ENCODE measurements at places on chromosomes 16 and 17.

- no peak for DNase-seq
Measured at GRCh38 chr17:752620-753219, 656 bp upstream of the GEMIN4 start.

- DNase-seq: no peak
Measured at GRCh38 chr17:71613996-71614395, 506.8 kb upstream of the SOX9 start.

GRCh38 chr16:85554114-85554888 is 58.8 kb upstream of the GSE1 start:
- peak; percentile 38 for DNase-seq

DNA sequence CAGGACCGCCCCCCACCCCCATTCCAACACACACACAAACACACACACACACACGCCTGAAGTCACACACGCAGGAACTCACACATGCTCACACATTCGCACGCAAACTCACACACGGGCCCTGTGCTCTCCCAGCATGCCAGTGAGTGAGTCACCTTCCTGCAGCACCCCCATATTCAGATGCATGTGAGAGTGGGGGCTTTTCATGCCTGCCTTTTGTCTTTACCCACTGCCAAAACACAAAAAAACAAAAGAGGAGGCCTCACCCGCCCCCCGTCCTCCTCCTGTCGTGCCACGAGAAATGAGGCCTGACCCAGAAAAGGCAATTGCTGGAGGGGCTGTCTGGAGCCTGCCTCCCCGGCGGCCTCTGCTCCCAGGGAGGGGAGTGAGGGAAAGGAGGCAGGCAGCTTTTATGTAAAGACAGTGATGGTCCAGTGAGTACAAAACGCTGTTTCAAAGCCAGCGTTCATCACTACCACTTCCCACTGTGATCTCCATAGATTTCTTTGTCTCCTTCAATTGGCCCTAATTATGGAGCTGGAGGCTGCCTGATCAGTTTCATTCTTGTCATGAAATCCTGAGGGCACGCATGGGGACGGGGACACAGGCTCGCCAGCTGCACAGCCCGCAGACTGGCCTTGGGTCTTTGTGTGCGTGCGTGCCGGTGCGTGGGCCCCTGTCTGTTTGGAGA is 29.5 kb upstream of the GSE1 start:
- no peak for DNase-seq

DNA sequence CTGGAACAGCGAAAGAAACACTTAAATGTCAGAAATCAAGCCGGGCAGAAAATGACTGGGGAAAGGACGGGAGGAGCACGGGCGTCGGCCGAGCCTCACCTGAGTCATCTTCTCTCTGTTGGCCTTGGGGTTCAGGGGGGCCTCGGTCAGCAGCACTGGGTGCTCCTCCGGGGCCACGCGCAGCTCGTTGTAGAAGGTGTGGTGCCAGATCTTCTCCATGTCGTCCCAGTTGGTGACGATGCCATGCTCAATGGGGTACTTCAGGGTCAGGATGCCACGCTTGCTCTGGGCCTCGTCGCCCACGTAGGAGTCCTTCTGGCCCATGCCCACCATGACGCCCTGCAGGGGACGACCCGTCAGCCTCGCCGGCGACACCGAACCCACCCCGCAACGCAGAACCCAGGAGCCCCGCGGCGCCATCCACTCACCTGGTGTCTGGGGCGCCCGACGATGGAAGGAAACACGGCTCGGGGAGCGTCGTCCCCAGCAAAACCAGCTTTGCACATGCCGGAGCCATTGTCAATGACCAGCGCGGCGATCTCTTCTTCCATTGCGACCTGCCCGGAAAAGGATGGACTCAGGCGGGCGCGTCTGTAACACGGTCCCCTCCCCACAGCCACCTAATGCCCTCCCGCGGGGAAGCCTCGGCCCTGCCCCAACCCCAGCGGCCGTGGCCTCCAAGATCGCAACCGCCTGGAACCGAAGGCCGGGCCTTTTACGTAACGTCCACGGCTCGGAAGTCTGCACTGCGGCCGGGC is 616 bp downstream of the ACTG1 start:
- no peak for DNase-seq

DNA sequence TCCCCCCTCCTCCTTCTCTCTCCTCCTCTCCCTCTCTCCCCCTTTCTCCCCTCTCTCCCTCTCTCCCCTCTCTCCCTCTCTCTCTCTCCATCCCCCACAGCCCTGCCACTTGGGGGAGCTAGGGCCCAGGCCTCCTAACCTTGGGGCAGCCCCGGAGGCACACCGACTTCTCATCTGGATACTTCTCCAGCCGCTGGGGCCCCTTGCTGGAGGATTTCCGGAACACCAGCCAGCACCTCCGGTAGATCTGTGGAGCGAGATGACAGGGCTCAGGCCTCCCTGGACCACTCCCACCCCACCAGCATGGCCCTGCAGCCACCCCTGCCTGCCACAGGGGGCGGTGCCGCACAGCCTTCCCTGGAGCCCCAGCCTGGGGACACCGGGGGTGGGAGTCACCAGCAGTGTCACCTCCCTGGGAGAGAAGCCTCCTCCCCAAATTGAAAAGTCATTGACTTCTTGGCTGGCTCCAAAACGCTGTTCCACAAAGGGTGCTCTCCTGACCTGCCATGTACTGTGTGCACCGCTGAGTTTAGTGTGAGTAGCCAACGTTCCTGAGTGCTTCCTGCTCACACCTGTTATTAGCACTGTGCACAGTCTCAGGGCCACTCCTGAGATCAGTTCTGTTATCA is 10.5 kb downstream of the DOK4 start:
- DNase-seq: peak; percentile 44

- no peak for DNase-seq
Measured at GRCh38 chr17:36854982-36855381, 82.3 kb upstream of the LHX1 start.

DNA sequence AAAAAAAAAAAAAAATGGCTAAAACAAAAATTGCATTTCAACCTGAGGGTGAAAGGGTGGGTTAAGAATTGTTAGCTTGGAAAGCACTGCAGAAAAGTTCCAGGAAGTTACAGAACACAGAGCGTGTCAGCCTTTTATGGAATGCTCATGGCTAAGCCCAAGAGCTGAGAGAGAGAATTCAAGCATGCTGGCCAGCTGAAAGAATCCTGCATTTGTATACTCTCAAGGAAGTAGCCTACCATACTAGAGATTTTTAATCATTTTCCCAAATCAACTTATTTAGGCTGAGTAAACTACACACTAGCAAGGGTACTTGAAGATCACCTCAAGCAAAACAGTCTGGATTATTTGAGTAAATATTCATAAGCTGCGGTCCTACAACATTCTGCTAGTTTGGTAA is 153.9 kb downstream of the KCNJ2 start:
- no peak for DNase-seq

- no peak for DNase-seq
Measured at GRCh38 chr16:54996186-54996585, 65.5 kb downstream of the IRX5 start.

GRCh38 chr17:3754458-3755334 is 31.0 kb downstream of the HASPIN start:
- DNase-seq: peak; percentile 63

- DNase-seq: no peak
Measured at GRCh38 chr17:823501-823902, 41.3 kb downstream of the MRM3 start.

DNA sequence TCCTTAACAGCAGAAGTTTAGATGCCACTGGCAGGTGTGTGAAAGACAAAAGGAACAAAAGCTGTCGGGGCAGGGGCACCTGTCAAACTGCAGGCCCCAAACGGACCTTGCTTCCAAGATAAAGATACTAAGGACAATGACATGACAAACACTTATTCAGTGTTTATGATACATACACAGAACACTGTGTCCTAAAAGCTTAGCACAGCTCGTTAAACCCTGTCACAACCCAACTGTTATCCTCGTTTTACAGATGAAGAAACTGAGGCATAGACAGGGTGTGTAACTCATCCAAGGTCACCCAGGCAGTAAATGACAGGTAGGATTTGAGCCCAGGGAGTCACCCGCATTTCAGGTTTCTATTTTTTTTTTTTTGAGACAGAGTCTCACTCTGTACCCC is 9.6 kb downstream of the SDK2 start:
- DNase-seq: no peak

GRCh38 chr16:56426585-56426984 is 1.2 kb upstream of the AMFR start:
- DNase-seq: no peak

GRCh38 chr16:75075688-75076268 is 40.8 kb downstream of the LDHD start:
- no peak for DNase-seq

- DNase-seq: no peak
Measured at GRCh38 chr17:48071654-48072053, 23.5 kb downstream of the NFE2L1 start.

GRCh38 chr17:30005709-30006320 is 64.4 kb downstream of the EFCAB5 start:
- no peak for DNase-seq

DNA sequence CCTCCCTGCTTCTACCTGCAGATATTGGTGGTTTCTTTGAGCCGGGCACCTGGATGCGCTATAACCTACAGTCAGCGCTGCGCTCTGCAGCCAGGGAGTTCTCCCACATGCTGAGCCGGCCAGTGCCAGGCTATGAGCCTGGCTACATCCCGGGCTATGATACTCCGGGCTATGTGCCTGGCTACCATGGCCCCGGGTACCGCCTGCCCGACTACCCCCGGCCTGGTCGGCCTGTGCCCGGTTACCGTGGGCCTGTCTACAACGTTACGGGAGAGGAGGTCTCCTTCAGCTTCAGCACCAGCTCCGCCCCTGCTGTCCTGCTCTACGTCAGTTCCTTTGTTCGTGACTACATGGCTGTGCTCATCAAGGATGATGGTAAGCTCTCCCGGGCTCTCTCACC is 13.2 kb downstream of the CNTNAP1 start:
- DNase-seq: no peak

DNA sequence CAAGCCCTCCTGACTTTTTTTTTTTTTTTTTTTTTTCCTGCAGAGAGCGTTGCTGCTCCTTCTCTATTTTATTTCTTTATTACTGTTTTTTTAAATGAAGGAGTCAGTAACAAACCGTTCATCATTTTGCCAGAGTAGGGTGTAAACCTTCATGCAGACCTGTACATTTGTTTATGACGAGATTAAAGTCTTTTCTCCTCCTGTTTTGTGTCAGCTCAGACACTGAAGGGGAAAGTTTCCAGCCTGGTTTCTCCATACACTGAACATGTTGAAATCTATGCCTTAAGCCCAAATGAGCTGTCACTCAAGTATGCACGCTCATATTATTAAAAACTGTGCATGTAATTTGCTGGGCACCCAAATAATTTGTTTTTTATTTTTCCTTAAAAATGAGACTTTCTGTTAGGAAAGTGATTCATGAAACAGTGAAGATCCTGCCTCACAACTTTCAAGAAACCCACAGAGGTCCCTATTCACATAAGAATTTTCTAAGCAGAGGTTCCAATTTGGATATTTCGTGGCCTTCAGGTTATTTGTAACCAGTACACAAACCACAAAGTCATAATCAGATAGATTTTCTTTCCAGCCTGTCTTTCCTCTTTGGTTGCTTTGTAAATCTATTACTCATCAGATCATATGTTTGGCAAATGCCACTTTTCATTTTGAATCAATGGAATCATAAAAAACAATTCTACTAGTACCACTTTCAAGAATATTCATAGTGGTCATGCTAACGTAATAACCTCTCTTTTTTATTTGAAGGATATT is 700.3 kb downstream of the MAF start:
- no peak for DNase-seq

GRCh38 chr17:36000732-36001109 is 632 bp downstream of the CCL15 start:
- DNase-seq: no peak

- no peak for DNase-seq
Measured at GRCh38 chr17:49342575-49342936, 19.5 kb downstream of the ZNF652 start.

DNA sequence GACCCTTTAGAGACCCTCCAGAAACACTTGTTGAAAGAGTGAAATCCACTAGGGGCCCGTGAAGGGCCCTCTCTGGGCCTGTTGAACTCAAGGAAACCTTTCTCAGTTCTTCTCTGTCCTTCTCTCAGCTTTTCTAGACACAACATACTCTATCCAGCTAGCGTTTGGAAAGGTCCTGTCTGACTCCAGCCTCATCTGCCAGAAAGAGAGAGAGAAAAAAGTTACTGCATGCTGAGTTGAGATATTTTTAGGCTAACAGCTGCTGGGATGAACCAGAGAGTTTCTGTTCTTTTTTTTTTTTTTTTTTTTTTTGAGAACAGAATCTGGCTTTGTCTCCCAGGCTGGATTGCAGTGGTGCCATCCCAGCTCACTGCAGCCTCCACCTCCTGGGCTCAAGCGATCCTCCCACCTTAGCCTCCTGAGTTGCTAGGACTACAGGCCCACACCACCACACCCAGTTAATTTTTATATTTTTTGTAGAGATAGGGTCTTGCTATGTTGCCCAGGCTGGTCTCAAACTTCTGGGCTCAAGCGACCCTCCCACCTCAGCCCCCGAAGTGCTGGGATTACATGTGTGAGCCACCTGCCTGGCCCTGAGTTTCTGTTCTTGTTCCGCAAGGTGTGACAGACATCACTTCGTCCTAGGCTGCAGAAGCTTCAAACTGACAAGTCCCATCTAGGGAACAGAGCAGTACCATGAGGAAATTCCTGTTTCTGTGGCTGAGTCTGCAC is 14.9 kb upstream of the TEX2 start:
- no peak for DNase-seq

All from stimulated activated CD8-positive, alpha-beta memory T cell treated with anti-CD3 and anti-CD28 coated beads, Interleukin-4, amount 100 ng/mL, for 1 hour (primary cell).